Ascending aorta (tissue), 2 donors: ENCODE measurements at places on chromosomes 2 and 18. TPM values are rescaled to one million over a fixed set of nuclear protein-coding genes. Genes with fewer than 3 reads are reported as not detected.

- DNase-seq, result no peak
Measured at GRCh38 chr18:38576349-38576748, 1010.8 kb upstream of the CELF4 start.

- no peak for DNase-seq
Measured at GRCh38 chr2:237027712-237028029, 58.0 kb upstream of the COPS8 start.

DNA sequence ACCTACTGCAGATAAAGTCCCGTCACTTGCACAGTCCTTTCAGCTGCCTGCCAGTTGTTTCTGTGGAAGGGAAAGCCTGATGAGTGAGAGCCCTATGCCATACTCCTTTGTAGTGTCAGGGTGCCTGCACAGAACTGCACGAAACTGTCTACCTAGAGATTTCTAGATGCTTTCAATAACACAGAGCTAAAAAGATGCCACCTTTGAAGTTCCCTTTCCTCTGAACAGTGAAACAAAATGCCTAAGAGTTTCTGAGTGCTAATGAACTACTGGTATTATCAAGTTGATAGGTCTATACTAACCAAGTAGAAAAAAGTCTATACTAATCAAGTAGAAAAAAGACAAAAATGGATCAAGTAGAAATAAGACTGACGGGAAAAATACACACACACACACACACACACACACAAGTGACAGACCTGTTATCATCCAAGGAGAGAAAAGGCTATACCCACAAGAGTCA is 79.0 kb downstream of the TLK1 start:
- no peak for DNase-seq

- no peak for DNase-seq
Measured at GRCh38 chr18:68083776-68084175, 567.3 kb upstream of the DSEL start.

DNA sequence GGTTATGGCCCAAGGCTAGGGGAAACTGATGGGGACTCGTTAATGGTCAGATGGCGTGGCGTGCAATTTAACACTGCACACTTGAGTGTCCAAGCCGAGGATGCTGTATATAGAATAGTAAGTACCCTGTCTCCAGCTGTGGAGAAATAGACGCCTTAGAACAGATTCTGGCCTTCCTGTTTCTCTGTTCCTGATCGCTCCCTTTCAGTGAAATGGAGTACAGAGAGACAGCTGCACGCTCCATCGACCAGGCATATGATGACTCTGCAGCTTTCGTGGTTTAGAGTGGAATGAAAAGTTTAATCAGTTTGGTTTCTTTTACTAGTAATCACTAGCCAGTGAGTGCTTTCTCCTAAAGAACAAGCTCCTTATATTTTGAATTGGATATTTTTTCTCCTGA is 213.4 kb downstream of the NEDD4L start:
- DNase-seq, result no peak

DNA sequence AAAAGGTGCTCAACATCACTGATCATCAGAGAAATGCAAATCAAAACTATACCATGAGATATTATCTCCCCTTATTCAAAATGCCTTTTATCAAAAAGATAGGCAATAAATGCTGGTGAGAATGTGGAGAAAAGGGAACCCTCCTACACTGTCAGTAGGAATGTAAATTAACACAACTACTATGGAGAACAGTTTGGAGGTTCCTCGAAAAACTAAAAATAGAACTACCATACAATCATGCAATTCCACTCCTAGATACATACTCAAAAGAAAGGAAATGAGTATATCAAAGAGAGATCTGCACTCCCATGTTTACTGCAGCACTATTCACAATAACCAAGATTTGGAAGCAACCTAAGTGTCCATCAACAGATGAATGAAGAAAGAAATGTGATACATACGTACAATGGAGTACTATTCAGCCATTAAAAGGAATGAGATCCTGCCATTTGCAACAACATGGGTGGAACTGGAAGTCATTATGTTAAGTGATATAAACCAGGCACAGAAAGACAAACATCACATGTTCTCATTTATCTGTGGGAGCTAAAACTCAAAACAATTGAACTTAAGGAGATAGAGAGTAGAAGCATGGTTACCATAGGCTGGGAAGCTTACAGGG is 63.8 kb downstream of the MAP4K3 start:
- DNase-seq, result no peak

GRCh38 chr2:19838616-19839015 is 63.2 kb downstream of the TTC32 start:
- no peak for DNase-seq

DNA sequence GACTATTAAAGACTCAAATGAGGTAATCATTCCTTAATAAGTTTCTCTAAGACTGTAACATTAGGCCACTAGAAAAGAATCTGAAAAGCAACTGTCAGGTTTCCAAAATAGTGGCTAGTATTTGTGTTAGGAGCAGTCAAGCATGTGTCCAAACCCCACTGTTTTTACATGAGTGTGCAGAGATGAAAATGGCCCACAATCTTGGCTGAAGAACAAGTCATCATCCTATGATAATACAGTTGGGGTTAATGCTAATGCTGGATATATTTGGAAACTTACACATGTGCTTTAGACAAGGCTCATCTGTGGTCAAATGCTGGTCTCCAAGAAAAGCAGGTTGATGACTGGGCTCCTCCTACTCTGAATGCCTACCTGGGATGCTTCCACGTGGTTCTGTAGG is 73.6 kb downstream of the MAIP1 start:
- DNase-seq, result no peak

GRCh38 chr2:12032975-12033374 is 286.5 kb downstream of the LPIN1 start:
- no peak for DNase-seq

- DNase-seq, result peak; percentile 94
Measured at GRCh38 chr2:238286551-238286950, 1.9 kb downstream of the PER2 start.

- DNase-seq, result no peak
Measured at GRCh38 chr2:84971510-84972206, 697 bp downstream of the KCMF1 start.

DNA sequence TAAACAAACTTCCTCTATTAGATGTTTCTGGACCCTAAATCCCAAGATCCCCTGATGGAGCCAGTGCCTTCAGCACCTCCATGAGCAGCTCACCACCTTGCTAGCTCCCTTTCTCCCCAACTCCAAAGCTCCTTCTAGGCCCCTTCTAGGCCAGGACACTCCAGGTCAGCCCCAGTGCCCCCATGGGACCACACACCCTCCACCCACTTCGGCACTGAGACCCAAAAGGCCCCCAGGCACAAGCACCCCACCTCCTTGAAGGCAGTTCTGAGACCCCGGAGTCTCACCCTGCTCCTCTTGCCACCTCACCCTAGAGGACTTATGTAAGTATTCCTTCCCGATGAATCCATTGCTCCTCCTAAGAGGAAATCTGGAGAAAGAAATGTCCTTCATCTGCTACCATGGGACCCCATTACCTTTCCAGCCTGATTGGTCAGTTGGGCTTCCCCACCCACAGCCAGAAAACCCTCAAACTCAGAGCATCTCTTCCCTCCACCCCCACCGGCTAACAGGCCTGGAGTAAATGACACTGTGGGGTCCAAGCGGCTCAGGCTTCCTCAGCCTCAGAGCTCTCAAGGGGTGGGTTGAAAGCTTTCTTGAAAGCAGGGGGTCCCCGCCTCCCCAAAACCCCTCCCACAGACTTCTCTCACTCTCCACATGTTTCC is 9.8 kb upstream of the ARMC9 start:
- no peak for DNase-seq

DNA sequence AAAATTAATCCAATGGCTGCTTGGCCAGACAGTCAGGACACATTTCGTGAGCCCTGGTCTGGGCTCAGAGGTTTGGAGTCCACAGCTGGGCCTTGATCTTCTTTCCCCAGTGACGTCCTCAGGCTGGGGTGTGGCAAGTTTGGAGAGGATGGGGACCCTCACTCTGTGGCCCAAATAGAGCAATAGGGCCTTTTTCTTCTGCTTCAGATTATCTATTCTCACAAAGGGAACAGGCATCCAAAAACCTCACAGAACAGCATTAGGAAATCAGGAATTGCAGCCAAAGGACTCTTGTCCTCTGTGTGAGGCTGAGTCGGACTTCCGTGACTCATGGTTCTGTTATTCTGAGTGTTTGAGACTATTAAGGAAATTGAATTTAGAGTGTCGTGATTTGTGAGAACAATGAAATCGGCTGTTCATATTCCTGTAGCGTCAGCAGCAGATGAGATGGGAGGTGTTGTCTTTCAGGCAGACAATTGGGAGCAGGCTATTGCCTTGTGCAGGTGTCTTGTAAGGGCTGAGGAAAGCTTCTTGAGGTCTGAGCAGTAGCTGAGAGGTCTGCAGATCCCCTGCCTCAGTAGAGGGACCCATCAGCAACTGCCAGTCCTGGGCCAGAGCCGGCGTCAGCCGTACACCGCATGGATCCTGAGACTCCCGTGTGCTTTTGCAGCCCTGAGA is 113.8 kb downstream of the SH3RF3 start:
- peak; percentile 88 for DNase-seq

DNA sequence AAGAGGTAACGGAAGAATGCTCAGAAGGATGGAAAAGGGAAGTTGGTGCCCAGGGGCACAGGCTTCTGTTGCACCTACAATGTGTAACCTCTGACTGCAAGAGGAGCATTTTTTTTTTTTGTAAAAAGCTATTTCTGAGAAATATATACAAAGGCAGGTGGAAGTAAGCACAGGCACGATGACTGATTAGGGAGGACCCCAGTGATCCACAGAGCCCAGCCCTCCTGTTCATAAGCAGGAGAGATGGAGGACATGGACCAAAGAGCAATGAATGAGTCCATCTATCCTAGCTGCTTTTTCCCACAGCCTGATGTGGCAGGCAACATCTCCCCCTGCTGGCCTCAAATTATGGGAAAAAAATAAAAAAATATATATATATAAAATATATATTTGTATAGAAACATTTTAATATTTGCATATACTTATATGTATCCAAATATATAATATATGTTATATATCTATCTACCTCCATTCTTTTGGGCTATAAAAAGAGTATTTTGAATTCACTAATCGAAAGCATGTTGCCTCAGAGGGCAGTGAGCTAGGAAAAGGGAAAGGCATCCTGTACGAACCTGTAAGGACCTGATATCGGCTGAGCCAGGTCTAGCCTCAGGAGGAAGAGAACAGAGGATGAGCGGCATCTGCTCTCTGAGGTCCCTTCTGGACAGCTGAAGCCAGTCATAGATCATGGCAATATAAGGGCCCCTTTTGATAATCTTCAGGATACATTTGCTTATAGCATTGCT is 166.0 kb upstream of the STK17B start:
- DNase-seq, result no peak

DYNC1I2 gene
- total RNA-seq, result 81.0 TPM

CRYGD gene
- total RNA-seq, result not detected

CCNT2 gene
- 14.2 TPM for total RNA-seq

NEU2 gene
- not detected for total RNA-seq
